ENCODE measurements at places on chromosomes 5 and 9.

DNA sequence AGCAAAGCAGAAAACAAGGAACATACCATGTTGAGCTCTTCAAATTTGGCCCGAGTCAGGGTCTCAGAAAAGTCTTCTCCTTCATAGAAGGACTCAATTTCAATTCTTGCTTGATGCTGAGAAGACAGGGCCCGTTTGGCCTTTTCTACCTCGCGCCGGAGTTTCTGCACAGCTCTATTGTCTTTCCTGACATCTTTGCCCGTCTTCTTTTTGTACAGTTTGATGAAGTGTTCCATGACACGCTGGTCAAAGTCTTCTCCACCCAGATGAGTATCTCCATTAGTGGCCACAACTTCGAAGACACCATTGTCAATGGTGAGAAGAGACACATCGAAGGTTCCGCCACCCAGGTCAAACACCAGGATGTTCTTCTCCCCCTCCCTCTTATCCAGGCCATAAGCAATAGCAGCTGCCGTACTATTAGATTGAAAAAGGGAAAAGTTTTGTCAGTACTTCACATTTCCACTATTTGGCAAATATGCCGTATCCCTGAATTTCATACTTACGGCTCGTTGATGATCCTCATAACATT is 2.2 kb downstream of the HSPA5 start:
- DNase-seq, result no peak

DNA sequence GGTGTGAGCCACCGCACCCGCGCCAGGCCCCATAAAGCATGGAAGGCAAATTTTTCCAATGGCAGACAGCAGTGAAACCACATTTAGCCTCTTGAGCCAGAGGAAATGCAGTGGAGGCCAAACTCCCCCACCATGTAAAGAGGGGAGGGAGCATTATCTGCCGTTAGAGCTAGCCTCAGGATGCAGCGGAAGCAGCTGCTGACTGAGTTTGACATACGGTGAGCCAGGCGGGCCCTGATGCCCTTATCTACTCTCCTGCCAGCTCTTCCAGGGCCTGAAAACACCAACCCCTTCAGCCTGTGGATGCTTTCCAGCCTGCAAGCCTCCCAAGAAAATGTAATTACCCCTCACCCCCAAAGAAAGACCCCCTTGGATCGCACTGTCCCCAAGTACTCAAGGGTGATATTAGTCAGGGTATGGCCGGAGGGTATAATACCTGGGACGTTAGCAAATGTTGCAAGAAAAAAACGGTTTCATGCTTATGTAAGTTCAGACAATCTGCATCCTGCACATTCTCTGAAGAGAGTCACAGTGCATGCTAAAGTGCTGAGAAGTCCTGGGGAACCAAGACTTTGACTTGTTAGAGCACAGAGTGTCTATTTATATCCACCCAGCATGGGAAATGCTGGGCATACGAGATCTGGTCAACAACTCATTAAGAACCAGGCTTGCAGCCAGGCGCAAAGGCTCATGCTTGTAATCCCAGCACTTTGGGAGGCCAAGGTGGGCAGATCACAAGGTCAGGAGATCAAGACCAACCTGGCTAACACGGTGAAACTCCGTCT is 11.3 kb upstream of the GGTA1 start:
- DNase-seq, result peak; percentile 30

DNA sequence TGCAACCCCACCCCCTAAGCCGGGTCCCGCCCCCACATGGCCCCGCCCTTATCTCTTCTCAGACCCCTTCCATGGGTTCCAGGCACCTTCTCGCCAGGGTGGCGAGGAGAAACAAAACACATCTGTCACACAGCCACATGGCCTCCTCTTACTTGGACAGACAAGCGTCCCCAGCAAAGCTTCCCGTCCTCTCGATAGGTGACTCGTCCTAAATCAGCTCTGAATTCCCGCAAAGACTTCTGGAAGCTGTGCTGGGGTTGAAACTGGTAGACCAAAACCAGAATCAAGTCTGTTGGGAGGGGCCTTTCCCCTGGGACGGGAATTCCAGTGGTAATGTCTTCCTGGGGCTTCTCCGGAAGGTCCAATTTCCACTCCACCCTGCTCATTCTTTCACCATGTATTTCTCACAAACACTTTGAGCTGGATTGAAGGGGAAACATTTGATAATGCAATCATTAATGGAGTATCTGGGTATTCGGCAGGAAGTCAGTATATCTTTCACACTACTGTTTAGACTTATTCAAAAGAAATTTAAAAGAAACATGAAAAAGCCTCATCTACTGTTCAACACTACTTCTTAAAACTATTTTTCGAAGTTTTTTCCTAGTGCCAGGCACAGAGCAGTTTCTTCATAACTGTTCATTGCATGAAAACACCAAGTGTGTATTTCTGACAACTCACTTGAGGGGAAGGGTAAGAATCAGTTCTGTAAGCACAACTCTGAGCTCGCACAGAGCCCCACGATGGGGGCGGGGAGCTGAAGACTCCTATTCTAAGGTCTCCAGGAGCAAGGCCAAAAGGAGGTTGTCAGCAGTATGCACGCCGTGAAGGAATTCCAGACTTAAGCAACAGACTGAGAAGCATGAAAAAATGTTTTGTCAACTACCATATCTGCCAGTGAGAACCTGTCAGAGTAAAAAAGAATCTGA is 644 bp upstream of the CTNNAL1 start:
- DNase-seq, result peak; percentile 88

DNA sequence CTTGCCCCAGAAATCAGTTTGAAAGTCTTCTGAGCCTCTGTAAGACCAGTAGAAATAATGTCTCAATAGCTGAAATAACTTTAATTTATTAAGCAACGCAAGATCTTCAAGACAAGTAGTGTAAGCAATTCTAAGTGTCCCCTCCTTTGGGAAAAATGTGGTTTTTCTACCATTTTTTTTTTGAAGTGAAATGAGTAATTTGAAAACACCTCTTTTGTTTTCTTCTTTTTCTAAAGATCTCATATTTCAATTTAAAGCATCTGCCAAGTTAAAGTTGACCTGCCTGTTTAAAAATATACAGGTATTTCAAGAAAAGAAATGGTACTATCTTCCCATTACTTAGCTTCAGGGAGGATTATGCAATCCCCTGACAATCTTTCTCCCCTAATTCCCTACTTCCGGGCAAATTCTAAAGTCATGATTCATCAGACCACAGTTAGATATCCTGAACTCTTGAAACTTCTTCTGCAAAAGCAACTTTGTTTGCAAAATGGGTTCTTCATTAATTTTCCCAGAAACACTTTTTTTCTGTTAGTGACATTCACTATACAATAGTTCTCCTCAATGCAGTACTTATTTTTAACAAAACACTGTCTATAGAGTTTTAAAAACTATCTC is 7.8 kb upstream of the ANXA1 start:
- peak; percentile 85 for DNase-seq

- DNase-seq, result no peak
Observed at GRCh38 chr9:114414346-114414745, 26.6 kb upstream of the AKNA start.

- DNase-seq, result no peak
Observed at GRCh38 chr5:134614450-134615085, 18.1 kb downstream of the SAR1B start.

DNA sequence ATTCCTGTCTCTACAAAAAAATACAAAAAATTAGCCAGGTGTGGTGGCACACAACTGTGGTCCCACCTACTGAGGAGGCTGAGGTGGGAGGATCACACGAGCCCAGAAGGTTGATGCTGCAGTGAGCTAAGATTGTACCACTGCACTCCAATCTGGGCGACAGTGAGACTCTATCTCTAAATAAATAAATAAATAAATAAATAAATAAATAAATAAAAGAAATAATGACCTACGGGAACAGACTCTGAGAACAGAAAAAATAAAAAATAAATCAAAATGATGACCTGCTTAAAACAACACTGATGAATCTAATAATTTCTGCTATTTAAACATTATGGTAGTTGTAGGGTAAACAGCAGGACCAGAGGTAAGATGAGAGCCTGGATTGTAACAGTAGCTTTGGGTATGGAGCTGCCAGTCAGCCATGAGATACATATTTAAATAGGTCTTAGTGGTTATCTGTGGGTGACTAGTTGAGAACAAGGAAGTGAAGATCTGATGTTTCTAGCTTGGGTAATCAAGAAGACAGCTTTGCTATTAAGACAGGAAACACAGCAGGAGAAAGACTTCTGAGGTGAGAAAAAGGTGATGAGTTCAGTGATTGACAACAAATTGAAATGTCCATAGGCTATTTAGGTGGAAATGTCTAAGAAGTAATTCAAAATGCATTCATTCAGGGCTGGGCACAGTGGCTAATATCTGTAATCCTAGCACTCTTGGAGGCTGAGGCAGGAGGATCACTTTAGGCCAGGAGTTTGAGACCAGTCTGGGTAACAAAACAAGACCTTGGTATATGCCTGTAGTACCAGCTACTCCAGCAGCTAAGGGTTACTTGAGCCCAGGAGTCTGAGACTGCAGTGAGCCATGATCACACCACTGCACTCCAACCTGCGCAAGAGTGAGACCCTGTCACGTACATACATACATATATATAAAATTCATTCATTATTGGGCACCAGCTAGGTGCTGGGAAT is 11.0 kb downstream of the RNF145 start:
- no peak for DNase-seq

GRCh38 chr5:143586781-143587362 is 183.4 kb upstream of the NR3C1 start:
- no peak for DNase-seq

GRCh38 chr9:137383784-137384756 is 38.9 kb downstream of the EXD3 start:
- DNase-seq, result no peak

GRCh38 chr5:123371575-123372179 is 51.5 kb downstream of the CEP120 start:
- DNase-seq, result peak; percentile 46

- peak; percentile 8 for DNase-seq
Observed at GRCh38 chr5:101278011-101278687, 375.1 kb upstream of the ST8SIA4 start.

DNA sequence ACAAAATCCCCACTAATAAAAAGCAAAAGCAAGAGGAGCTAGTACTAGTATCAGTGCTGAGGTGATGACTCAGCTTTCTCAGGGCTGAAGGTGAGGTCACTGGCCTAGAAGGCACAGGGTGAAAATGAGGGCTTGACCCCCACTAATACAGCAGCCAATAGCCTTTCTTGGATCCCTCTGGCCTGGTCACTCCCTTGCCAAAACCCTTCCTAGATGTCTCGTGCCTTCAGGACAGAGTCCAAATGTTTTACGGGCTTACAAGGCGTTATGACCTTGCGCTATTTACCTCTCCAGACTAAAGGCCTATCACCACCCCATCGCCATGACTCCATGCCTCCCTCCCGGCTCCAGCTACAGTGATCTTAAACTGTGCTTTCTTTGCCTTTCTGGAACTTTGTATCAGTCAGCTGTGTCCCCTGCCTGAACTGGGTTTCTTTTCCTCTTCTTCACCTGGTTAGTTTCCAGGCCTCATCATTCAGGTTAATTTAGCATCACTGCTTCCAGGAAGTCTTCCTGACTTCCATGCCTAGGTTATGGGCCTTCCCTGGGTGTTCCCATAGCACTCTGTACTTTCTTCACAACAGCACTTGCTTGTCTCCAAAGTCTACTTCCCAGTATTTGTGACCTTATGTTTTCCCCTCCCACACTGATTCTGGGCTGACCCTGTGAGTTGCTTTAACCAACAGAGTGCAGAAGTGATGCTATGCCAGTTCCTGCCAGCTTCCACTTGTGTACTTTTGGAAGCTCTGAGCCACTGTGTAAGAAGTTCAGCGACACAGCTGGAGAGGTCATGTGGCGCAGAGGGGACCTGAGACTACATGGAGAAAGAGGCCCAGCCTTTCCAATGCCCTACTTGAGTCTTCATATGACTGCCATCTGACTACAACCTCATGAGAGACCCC is 4.2 kb upstream of the DELE1 start:
- no peak for DNase-seq

GRCh38 chr9:95864852-95865580 is 10.5 kb upstream of the ERCC6L2 start:
- no peak for DNase-seq

DNA sequence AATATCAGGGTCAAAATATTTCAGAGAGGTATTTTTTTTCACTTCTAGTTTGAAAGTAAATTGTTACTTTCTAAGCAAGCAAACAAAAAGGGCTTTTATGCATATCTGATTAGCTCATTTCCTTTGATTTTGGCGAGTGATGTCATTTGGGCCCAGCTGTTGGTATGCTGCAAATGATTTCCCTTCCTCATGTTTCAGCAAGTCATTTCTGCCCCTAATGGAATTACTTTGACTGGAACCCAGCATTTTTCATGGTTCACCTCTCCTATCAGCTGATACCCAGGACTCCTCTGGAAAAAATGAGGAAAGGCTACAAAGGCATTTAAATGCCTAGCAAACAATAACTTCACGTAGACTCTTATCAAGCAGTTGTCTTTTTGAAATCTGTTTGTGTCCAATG is 500.6 kb downstream of the EBF1 start:
- peak; percentile 25 for DNase-seq

- DNase-seq, result peak; percentile 78
Observed at GRCh38 chr5:9361835-9362234, 184.0 kb downstream of the SEMA5A start.

DNA sequence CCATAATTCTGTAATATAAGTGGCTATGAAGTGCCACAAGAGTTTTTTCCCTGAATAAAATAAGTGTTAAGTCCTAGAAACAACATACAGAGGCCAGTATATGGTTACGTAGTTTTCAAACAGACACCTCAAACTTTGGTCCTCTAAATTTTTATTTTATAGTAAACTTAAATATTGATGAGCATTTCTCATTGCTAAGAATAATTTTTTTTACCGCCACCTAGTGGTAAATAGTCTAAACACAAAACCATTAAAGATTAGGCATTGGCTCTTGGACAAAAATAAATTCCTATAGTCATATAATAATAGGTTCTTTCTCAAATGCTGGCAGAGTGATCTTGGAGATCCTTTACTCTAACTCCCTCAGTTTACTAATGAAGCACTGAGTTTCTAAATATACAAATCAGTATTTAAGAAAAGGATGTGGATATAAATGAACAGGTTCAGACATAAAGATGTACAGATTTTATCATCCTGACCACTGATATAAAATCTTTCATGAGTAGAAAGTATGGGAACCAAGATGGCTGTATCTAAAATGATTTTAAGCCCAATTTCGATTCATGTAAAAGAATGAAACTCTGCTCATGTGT is 136.2 kb downstream of the FANCC start:
- peak; percentile 22 for DNase-seq

- DNase-seq, result no peak
Observed at GRCh38 chr5:155091063-155091648, 77.6 kb downstream of the KIF4B start.

All from cardiac fibroblast (primary cell).